ENCODE measurements at places on chromosomes 6 and 20.
A peak's percentile ranks its signal among the peaks of the same experiment; 100 is the strongest.

DNA sequence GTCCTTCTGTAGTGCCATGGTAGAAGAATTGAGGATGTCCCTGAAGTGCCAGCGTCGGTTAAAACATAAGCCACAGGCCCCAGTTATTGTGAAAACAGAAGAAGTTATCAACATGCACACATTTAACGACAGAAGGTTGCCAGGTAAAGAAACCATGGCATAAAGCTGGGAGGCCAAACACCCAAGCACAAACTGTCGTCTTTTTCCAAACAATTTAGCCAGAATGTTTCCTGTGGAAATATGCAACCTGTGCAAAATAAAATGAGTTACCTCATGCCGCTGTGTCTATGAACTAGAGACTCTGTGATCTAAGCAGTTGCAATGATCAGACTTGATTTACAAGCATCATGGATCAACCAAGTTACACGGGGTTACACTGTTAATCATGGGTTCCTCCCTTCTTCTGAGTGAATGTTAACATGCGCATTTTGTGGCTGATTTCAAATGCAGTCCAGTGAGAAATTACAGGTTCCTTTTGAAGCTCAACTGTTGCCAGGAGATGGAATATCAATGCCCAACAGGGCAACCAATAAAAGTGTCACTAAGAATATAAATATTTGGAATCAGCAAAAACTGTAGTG is 674.9 kb downstream of the GRIK2 start:
- no peak for DNase-seq

DNA sequence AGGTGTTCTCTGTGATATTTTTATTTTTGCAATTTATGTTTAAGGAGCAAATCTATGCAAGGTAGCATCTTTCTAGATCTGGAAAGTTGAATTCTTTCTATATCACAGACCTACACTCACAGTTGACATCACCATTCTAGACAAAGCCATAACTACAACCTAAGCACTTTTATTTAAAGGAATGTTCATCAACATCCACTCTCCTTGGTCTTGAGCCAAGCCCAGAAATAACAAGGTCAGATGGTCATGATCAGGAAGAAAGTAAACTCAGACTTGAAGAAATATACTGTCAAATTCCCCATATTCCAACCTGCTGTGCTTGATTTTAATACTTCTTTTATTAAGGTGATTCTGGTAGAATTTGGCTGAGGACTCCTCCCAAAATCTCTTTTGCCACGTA is 32.2 kb downstream of the MMUT start:
- no peak for DNase-seq

DNA sequence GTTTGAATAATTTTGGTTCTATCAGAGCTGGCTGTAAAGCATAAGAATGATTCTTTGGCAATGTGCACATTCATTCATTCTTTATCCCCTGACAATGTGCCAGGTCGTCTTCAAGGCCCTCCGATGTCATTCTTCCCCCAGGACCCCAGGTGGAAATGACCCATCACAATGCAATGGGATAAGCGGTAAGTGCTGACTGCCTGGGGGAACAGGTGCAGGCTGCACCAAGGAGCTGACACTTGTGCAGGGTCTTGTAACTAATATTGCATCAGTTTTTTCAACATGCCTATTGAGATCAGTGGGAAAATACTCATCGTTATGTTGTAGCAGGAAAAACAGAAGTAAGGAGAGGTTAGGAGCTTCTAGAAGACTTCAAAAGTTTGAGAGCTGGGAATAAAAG is 105.6 kb downstream of the FOXC1 start:
- DNase-seq: no peak

GRCh38 chr6:45832063-45832462 is 183.6 kb downstream of the CLIC5 start:
- DNase-seq: no peak

GRCh38 chr6:24540197-24540596 is 45.4 kb downstream of the ALDH5A1 start:
- no peak for DNase-seq

- no peak for DNase-seq
Measured at GRCh38 chr6:37125774-37126492, 44.0 kb upstream of the PIM1 start.

GRCh38 chr20:3409417-3409816 is 1.9 kb upstream of the DNAAF9 start:
- DNase-seq: no peak

GRCh38 chr6:128290221-128290620 is 230.2 kb downstream of the PTPRK start:
- no peak for DNase-seq

DNA sequence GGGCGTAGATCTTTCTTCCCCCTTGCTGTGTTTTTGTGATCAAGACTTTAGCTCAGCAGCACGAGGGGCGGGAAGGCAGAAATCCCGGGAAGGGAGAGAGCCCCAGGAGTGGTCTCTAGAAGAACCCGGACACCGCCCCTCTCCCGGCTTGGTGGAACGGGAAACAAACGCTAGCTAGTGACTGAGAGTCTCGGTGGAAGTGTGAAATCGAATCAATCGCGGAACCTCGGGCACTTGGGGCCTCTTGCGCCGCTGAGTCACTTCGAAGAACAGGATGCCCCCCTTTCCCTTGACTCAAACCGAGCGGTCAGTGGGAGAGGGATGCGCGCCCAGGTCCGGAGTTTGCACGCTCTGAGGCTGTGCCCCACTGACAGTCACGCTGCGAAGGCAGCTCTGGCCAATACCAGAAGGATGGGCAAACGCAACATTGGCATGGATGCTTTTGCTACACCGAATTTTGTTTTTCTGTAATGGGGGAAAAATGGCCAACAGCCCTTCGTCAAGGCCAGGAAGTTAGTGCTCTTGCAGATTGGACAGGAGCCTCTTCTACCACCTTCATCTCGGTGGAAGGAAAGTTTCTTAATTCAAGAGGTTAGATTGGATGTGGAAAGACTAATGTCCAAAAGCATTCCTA is 1.6 kb upstream of the OLIG3 start:
- no peak for DNase-seq

- DNase-seq: no peak
Measured at GRCh38 chr6:79239536-79240168, 5.2 kb upstream of the HMGN3 start.

DNA sequence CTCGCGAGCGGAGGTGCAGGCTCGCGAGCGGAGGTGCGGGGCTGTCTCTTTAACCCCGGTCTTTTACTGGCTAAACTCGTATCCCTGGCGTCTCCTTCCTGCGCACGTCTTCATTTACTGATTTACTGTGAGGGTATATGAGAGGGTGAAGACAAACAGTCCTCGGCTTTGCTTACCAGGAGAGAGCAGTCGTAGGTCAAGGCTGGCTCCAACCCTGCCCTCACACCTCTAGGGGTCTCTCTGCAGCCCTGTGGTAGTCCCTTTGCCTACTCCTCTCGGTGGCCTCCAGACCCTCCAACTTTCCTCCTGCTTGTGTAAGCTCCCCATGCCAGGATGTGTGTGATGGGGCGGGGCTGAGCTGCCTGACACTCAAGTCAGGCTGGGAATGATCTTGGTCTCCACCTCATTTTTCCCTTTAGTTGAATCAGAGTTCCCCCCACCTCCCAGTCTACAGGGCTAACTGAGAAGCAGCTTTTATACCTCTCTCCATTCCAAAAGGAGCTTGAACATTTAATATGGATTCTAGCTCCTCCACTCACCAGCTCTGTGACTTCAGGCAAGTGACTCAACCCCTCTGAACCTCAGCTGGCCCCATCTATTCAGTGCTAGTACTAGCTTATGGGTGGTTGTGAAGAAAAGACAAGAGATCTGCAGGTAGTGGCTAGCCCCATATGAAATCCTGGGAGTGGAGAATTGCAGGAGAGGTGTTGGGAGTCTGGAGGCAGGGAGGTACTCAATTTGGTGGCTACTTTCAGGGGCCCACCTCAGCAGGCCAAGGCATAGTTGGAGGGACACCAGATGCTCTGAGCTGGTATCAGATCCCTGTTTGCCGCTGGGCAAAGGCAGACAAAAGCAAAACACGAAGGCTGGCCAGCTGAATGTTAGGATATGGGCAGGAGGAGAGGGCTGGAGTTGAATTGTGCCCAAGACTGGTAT is 902 bp downstream of the SLC29A1 start:
- DNase-seq: no peak

GRCh38 chr6:91018586-91018985 is 431.7 kb upstream of the MAP3K7 start:
- DNase-seq: no peak

GRCh38 chr20:49669601-49670189 is 44.0 kb downstream of the B4GALT5 start:
- DNase-seq: no peak

- DNase-seq: no peak
Measured at GRCh38 chr6:75171567-75171966, 34.3 kb downstream of the COL12A1 start.

GRCh38 chr6:89260832-89261231 is 43.7 kb upstream of the GABRR1 start:
- DNase-seq: no peak

DNA sequence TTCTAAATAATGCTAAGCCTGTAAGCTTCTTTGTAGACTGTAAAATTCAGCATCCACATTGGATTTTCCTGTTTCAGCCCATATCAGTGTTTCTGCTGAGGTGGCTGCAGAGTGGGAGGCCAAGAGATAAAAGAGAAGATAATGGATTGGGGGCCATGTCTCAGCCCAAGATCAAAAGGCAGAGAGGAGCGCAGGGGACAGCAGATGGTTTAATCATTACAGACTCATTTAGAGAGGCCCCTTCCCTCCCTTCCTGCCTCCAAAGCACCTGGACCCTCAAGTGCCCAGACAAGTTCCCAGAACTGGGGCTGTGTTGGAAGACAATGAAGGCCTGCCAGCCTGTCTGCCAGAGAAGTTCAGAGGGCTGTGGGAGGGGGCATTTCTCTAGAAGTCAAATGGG is 20.4 kb upstream of the CTNNBL1 start:
- DNase-seq: no peak

DNA sequence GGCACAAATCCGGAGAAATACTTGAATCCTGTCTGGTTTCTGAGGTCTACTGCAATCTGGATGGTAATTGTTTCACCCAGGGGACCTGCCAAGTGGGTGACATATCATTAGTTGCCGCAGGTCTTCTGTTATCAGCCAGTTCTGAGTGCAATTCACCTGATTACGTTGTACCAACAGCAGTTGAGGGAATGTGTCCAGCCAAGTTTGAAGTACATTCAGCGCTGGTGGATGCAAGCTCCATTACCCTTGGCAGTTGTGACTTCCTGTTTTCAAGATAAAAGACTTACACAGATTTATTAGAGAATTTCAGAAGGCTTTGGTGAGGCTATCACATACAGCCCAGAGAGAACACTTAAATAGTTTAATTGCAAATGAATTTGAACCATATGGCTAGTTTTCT is 42.8 kb downstream of the FNDC1 start:
- no peak for DNase-seq

DNA sequence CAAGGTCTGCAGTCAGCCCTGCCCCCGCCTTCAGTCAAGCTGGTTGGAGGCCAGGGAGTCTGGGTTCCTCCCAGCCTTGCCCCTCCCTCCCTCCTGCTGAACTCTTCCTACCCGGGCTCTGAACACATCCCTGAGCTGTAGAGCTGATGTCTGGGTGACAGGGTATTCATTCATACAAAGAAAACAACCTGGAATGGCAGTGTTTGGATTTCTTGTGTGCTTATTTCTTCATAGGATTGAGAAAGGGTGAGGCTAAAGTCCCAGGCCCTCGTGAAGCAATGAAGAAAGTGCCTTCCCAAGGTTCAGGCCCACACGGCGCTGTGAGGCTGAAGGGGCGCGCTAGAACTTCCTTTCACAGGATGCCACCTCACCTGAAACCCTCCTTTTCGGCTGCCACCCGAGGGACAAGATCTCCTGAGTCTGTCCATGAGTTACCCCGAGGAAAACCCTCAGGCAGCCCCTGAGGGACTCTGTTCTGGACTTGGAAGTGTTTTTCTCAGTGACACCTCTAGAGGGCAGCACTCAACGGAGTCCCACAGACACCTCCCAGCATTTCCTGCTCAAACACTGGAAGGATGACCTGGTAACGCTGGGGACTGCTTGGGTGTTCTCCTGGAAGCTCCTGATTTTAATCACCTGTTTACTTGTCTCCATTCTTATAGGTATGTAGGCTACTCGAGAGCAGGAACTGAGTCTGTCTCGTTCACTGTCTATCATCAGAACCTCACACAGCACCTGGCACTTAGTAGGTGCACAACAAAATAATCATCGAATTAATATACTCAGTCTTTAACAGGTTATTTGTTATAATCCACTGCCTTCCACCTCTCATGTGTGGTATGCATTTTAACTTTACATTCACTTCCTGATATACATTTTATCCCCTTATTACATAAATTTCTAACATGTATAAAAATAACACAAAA is 11.8 kb upstream of the GSTA1 start:
- peak; percentile 6 for DNase-seq

DNA sequence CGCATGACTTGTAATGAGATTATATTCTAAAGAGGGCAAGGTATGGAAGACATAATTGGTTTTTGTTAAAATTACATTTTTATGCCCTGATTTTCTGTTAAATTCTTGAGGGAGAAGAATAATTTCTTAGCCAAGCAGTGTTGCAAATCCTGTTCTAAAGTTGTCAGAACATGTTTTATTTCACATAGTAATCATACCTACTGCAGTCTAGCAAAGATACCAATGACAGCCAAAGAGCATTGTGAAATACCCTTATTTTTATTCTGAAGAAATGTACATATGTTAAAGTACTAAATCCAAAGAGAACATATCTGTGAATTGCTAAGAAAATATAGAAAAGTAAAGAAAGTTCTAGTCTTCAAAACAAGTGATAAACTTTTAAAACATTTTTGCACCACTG is 39.6 kb upstream of the SMIM8 start:
- DNase-seq: no peak

- no peak for DNase-seq
Measured at GRCh38 chr6:91633374-91634111, 1046.7 kb upstream of the MAP3K7 start.

DNA sequence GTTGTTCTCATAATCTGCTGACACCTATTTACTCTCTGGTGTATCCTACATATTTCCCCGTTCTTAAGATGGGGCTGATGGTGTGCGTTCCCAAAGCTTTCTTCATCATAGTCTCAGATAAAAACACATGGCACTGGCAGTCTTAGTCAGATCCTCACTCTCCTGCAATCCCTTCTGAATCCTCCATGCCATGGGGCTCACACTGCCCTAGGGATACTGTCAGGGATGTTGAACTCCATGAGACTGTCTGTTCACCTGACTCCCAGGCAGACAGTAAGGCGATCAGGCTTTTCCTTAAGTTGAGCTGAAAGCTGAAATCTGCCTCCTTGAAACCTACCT is 76.0 kb downstream of the SLX4IP start:
- no peak for DNase-seq

DNA sequence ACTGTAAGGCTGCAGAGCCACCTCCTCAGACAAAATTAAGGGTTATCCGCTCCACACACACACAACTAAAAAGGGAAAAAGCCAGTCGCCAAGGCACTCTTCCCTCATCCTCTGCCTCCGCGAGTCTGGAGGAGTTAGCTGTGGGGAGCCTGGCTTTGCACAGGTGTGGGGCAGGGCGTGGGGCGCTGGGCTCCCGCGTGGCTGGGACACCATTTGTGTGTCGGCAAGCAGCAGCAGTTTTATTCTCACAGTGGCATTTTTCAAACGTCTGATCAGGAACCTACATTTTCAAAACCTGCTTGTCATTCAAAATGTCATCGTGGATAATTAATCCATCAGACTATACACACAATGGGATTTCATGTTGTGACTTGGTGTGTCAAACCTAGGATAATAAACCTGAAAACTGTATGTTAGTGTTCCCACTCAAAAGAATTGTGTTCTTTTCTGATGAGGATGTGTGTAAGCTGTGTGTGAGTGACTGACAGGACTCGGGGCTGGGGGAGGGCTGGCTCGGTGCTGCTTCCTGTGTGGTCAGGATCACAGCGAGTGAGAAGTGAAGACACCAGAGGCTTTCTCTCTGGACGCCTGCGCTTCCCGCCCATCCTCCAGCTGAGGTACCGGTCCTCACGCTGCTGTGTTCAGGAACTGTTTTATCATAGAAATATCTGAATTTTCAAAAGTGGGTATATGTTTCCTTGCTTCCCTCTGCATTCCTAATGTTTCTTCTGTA is 83.1 kb downstream of the IRF4 start:
- DNase-seq: peak; percentile 58
